ENCODE measurements at places on chromosomes 4 and X.

GRCh38 chrX:1443496-1444075 is 9.1 kb downstream of the ASMTL start:
- DNase-seq: no peak

DNA sequence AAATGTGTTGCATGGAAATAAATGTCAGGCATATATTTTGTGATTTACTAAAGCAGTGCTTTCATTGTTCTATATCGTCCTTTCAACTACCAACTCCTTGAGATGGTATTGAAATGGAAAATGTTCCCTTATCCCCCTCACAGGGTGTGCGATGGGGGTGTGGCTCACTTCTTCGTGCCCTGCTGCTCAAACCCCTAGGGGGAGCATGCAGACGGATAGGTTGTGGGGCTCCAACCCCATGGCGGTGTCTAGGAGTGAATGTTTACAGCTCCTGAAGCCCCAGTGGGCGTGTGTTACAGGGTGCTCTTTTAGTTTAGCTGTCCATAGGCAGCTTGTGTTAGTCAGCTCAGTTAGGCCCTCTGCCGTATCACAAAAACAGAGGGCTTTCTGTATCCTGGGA is 287.7 kb upstream of the EMCN start:
- no peak for DNase-seq

DNA sequence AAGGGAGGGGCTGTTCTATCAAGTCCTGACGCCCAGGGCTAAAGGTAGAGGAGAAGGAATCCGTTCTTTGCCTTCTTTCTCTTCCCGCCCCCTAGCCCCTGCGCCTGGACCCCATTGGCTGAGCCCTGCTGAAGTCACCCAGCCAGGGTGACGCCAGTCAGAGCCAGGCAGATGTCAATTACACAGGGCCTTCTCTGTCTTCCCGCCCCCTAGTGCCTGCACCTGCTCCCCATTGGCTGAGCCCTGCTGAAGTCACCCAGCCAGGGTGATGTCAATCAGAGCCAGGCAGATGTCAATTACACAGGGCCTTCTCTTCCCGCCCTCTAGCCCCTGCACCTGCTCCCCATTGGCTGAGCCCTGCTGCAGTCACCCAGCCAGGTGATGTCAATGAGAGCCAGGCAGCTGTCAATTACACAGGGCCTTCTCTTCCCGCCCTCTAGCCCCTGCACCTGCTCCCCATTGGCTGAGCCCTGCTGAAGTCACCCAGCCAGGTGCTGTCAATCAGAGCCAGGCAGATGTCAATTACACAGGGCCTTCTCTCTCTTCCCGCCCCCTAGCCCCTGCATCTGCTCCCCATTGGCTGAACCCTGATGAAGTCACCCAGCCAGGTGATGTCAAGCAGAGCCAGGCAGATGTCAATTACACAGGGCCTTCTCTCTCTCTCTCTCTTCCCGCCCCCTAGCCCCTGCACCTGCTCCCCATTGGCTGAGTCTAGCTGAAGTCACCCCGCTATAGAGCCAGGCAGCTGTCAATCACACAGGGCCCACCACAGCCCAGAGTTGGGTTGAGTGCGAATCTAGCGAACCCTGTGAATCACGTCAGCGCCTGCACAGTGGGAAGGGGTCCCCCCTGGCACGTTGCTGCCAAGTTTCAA is 46.4 kb downstream of the ASMT start:
- peak; percentile 96 for DNase-seq

DNA sequence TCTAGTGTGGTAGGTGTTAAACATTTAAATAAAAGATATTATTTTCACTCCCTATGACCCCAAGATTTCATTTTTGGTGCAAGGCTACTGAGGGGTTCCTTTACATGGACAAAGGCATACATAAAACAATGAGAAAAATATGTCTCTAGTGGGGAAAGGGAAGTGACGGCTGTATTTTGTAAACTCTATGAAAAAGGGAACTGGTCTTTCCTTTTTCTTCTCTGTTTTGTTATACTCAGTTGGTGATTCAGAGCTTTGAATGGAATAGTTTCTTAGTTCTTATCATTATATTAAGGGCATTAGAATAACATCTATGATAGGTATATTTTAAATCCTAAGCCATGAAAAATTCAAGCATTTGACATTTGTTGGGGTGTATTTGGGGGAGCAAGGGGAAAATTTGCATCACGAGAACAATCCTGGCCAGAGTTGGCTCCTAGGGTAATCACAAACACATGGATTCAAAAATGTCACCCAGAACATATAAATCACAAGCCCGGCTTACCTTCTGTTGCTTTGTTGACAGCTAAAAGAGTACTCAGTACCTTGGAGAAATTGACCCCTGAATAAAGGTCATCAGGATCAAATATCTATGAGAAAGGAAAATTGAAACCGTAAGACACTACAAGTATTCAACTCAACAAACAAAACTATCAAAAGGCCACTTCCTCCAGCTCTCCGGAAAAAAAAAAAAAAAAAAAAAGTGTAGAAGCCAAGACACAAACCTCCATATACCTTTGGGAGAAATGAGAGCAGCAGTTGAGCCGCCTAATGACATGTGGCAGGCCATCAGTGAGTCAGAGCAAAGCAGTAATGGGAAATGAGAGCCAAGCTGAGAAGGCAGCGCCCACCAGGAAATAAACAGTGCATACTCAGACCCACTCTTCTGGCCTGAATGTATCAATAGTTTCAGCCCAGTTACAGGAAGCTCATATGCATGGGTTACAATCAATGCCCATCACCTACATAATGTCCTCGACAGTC is 33.4 kb downstream of the ARHGEF6 start:
- DNase-seq: no peak

- no peak for DNase-seq
Observed at GRCh38 chr4:75137302-75137701, 204.4 kb downstream of the PARM1 start.

- DNase-seq: no peak
Observed at GRCh38 chrX:2748171-2748814, 3.5 kb upstream of the XG start.

DNA sequence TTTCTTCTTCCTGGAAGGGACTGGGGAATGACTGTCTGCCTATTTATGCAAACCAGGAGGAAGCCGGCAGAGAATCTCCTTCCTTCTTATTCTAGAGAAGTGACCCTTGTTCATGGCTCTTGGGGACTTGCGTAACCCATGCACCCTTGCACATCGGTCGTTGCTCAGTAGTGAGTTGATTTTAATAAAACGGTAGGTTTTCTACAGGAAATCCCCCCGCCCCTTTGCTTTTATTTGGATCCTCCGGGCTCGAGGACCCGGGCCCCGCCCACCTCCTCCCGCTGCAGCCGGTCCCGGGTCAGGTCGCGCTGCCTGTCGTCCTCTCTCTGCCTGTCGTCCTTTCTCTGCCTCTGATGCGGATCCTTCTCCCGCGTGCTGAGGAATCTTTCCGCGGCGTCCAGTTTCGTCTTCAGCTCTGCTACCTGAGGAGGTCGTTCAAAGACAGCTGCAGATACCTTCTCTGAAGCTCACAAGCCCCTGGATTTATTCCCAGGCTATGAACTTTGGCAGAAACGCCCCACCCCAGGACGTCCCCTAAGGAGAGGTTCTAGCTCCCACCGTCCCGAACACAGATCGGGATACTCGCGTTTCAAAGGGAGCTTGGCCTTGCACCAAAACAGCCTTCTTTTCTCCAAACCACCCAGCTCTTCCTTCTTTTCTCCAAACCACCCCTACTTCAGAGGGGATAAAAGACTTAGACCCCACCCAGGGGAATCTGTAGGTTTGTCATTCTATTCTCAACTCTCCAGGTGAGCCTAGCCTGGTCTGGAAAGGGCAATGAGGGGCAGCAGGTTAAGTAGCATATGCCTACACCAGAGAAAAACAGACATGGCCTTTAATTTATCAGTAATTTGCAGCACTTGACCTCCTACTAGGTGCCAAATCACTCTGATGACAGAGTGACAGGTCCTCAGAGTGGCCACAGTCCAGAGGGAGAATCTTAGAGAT is 7.0 kb downstream of the TNIP3 start:
- peak; percentile 34 for DNase-seq

All from CD4-positive, alpha-beta T cell treated with Interleukin-12 subunit alpha and Interleukin-12 subunit beta, for 1 hour (primary cell).